ENCODE measurements at places on chromosomes 6 and 20.

DNA sequence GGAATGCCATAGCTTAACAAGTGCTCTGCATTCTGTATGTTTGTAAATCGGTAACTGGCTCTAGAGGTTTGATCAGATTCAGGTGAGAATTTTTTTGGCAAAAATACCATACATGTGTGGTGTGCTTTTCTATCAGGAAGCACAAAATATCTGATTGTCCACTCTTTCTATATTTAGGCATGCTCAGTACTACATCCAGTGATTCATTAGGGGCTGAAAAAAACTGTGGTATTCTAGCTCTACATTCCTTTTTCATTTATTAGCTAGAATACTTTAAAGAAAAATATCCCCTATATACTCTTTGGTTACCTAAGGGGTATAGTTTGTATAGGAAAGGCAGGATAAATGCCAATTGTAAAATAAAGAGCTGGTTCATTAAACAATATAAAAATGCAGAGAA lies 10.6 kb upstream of the ELOVL2 start:
- no peak for DNase-seq

DNA sequence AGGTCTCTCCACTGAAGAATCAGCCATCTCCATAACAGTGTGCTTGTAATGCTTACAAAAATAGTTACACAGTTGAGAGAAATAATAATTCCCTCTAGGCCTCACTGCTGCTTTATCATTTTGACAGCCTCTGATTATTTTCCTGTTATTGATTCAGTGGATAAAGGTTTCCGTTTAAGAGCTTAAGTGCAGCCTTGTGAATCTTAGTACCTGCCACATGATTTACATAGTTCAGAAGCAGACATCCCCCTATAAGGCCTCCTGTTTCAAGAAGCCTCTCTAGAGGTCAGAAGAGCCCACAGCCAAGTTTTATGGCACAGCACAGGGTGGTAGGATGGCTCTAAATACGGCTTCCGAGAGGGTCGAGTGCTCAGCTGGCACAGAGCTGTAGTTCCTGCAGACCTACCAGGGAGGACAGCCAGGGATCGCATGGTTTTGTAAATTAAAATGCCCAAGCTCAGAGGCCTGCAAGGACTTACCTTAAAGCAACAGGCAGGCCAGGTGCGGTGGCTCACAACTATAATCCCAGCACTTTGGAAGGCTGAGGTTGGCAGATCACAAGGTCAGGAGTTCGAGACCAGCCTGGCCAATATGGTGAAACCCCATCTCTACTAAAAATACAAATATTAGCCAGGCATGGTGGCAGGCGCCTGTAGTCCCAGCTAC lies 17.6 kb upstream of the PYGB start:
- DNase-seq, result no peak

GRCh38 chr20:51190783-51191180 lies 167.9 kb upstream of the KCNG1 start:
- DNase-seq, result peak; percentile 62

- peak; percentile 77 for DNase-seq
These were observed 17.1 kb downstream of the TGM3 start for GRCh38 chr20:2312876-2313275.

DNA sequence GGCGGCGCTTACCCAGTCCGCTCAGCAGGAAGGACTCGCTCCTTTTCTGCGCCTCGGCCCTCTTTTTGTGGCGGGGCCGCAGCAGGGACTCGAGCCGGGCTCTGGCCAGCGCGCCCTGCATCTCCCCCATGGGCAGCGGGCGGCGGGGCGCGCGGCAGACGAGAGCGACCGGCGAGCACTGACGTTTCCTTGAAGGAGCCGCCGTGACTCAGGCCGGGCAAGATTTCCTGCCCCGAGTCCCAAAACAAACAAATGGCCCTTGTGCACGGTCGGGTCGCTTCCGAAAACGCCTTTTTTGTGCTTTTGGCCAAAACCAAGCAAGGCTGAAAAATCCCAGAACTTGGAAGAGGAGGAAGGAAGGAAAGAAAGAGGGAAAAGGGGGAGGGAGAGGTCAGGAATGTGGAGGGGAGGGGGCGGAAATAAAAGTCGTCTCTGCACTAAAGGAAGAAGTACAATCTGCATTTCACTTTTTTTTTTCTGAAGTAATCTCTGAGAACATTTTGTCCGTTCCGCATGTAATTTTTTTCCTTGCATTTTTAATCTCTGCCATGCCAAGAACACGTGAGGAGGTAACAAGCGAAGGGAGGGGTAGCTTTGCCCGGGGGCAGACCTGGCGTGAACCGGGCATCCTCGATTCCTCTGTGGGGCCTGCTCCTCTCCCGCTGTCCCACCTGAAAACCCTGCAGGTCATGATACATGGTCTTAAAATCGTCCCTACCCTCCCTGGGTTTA lies 123.3 kb upstream of the SLC2A12 start:
- DNase-seq, result peak; percentile 87

DNA sequence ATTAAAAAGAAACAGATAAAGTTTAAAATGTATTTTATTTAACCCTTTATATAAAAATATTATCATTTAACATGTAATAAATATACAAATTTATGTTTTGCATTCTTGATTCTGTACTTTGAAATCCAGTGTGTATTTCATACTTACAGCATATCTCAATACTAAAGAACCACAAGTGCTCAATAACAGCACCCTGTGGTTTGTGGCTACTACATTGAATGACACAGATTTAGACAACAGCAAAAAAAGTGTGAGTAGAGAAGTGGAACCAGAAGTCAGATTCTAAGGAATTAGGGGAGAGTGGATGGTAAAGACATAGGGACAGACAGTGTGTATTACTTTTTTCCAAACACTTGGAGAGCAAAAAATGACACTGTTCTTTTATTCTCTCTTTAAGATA lies 524.5 kb downstream of the BMP2 start:
- no peak for DNase-seq

DNA sequence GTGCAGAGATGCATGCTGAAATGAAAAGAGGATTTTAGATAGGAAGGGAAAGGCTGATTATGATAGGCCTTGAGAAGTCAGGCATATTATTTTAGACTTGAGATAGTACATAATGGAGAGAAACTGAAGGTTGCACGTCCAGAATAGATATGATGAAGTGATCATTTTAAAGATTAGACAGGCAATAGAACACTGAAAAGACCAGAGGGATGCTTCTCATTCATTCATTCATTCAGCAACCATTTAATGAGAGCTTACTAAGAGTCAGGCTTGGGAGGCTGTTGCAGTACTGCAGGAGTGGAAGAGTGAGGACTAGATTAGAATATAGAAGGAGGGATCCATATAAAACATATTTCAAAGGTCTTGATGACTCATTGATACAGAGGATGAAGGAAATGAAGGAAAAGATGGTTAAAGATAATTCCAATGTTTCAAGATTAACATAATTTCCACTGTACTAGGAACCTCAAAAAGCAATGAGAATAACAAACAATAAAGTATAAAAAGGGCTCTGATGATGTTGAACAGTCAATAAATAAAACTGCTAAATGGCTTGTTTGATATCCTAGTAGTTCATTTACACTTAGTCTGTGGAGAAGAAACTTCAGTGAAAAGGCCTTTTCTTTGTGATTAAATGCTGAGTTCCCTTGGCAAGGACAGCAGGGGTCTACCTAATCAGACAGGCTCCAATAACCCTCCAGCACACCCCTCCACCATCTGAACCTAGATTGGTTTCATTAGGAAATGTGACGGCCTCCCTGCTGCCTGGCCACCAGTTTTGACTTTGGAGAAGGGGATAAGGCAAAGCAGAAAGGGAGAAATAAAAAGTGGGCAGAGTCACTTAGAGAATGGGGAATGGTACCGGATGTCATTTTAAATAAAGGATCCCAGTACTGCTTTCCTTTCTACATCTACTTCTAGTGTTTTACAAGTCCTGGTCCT lies 5.3 kb upstream of the FBXO9 start:
- peak; percentile 14 for DNase-seq

DNA sequence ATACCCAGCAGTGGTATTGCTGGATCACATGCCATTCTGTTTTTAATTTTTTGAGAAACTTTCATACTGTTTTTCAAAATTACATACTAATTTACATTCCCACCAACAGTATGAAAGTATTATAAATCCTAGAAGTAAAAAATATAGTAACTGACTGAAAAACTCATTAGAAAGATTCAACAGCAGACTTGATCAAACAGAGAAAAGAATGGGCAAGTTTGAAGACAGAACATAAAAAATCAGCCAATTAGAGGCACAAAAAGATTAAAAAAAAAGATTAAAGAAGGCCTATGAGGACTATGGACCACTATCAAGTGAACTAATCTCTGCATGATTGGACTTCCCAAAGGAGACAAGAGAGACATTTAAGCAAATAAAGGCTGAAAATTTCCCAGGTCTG lies 144.0 kb upstream of the GRIK2 start:
- DNase-seq, result no peak

DNA sequence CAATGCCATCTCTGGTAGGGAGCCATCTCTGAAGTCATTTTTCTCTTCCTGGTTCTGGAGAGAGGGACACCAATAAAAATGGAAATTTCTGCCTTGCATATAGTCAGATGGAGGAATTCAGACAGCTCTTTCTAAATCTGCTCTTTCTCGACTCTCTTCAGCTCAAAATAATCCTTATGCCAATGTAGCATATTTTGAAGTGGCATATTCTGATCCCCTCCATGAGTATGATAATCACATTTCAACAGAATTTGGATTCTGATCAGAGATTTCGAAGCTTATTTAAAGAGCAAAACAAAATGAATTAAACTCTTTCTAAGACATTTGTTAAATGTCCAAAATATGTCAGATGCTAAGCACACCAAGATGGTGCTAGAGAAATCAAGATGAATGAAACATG lies 267.1 kb upstream of the BTBD3 start:
- DNase-seq, result no peak

DNA sequence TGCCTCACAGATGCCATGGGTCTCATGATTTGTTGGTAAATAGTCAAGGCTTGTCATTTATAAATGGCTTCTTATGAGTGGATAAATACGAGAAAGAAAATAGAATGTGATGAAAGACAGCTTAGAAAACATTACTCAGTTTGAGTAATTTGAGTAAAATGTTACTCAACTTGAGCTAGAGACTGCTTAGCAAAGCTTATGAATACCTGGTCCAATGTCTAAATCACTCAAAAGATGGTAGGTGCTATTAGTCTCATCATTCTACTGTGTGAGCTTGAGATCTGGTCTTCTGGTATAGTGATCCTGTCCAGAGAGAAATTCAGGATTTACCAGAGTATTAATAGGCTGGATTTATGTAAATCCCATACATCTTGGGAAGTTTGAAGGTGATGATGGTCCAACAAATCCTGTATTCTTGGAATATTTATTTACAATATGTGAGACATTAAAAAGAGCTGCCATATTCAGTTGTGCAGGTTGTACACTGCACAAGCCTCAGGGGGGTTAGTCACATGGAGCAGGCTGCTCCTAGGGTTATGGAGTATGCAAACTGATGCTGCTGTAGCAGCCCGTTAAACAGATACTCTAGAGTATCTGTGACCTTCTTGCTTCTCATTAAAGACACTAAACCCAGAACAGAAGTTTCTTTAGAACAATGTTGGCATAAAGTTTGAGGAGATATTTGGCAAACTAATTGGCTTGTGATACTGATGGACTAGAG lies 112.9 kb downstream of the RCAN2 start:
- DNase-seq, result no peak

Data from RPMI7951 (cell line).